Small intestine (tissue), 16 donors: ENCODE measurements at places on chromosomes 16 and 17. TPM values are rescaled to one million over a fixed set of nuclear protein-coding genes. Genes with fewer than 3 reads are reported as not detected.

GRCh38 chr17:41614098-41614497, 1.5 kb upstream of the KRT16 start:
- H3K27me3 ChIP-seq = peaks cover 13% of the 10 kb centered on the region
- DNase-seq = no peak
- no peak overlapping the region for H3K4me3 ChIP-seq
- no peaks in the 10 kb centered on the region for H3K4me1 ChIP-seq
- H3K27ac ChIP-seq = no peak overlapping the region

RAD51D gene
- 5.1 TPM for polyA plus RNA-seq

MMP28 gene
- 18.6 TPM for polyA plus RNA-seq

FN3KRP gene
- 50.0 TPM for polyA plus RNA-seq

OR4D1 gene
- polyA plus RNA-seq = 0.03 TPM

DNA sequence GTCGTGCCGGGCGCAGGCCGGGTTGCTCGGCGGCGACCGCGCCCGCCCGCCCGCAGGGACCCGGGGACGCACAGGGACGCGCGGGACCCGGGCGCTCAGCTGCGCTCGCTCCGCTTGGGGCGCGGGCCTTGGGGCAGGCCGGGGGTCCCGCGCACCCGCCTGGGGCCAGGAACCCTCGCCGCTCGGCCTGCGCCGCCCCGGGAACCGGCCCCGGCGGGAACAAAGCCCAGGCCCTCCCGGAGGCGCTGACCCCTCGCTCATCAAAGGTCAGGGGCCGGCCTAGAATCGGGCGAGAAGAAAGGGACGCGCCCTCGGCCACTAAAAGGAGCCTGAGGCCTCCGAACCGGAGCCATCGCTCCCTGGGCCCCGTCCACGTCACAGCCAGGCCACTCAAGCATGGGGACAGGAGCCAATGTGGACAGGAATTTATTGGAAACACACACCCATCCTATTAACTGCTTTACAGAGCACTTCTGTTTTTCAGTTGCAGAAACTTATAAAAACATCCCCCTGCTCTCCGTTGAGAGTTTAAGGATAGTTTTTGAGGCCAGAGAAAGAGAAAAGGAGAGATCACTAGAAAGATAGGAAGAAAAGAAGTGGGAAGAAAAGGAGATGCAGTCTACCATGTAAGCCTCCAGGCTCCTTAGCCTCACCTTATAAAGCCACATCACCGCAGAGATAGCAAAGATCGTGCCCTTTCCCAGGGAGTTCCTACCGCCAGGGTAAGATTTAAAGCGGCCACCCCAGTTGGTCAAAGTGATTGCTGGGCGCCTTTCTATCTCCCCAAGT, 558 bp upstream of the ZFHX3 start:
- no peaks in the 10 kb centered on the region for H3K27me3 ChIP-seq
- no peaks in the 10 kb centered on the region for H3K36me3 ChIP-seq

- no peaks in the 10 kb centered on the region for H3K4me1 ChIP-seq
- H3K4me3 ChIP-seq = no peak overlapping the region
- H3K36me3 ChIP-seq = peaks cover 2% of the 10 kb centered on the region
- H3K27me3 ChIP-seq = no peaks in the 10 kb centered on the region
- H3K27ac ChIP-seq = no peak overlapping the region
These were observed 165.1 kb downstream of the CHD9 start for GRCh38 chr16:53219795-53220454.

GRCh38 chr17:42598905-42599304, 10.3 kb downstream of the RETREG3 start:
- no peak overlapping the region for H3K4me3 ChIP-seq
- H3K4me1 ChIP-seq = no peaks in the 10 kb centered on the region
- no peak for DNase-seq

SCIMP gene
- polyA plus RNA-seq = 3.8 TPM

GNG13 gene
- polyA plus RNA-seq = 0.73 TPM

DNA sequence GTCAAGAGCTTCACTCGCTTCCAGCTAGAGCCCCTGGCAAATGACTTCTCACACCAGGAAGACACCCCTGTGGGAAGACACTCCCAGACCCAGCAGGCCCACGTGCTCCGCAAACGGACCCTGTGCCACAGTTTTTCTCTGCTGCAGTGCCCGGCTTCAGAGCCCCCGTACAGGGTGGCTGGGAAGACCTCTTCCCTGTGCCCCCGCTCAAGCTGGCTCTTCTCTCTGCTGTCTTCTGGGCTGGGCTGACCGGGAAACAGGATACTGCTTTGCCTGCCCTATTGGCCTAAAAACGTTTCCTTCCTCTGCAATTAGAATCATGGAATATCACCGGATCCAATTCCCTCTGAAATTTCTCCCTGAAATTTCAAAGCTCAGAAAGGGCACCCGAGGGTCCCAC, 63.7 kb upstream of the CRHR1 start:
- H3K27ac ChIP-seq = no peak overlapping the region
- no peaks in the 10 kb centered on the region for H3K4me1 ChIP-seq
- H3K36me3 ChIP-seq = no peaks in the 10 kb centered on the region
- peaks cover 11% of the 10 kb centered on the region for H3K27me3 ChIP-seq

DNA sequence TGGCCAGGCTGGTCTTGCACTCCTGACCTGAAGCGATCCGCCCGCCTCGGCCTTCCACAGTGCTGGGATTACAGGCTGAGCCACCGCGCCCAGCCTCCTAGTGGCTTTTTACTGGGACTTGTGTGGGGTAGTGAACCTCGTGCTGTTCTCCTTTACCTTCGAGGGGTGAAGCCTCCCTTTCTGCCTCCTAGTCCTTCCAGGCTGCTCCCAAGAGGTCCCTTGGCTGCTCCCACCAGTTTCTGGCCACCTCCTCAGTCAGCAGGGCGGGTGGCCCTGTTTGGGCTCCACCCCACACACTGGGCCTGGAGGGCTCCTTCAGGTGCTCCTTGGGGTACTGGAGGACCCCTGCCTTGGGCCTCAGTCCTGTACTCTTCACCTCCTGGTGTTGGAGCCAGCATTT, 70.9 kb upstream of the ZNF750 start:
- H3K27ac ChIP-seq = no peak overlapping the region
- no peak overlapping the region for H3K4me3 ChIP-seq
- H3K27me3 ChIP-seq = no peaks in the 10 kb centered on the region

GRCh38 chr16:57146040-57146647, 39.7 kb downstream of the PSME3IP1 start:
- no peaks in the 10 kb centered on the region for H3K27me3 ChIP-seq
- peaks cover 8% of the 10 kb centered on the region for H3K4me1 ChIP-seq
- H3K27ac ChIP-seq = no peak overlapping the region

CPNE7 gene
- 1.9 TPM for polyA plus RNA-seq

- no peak overlapping the region for H3K4me3 ChIP-seq
- no peak overlapping the region for H3K27ac ChIP-seq
- DNase-seq = no peak
- H3K27me3 ChIP-seq = no peaks in the 10 kb centered on the region
These were observed 23.3 kb downstream of the MEAK7 start for GRCh38 chr16:84481051-84481735.

DNA sequence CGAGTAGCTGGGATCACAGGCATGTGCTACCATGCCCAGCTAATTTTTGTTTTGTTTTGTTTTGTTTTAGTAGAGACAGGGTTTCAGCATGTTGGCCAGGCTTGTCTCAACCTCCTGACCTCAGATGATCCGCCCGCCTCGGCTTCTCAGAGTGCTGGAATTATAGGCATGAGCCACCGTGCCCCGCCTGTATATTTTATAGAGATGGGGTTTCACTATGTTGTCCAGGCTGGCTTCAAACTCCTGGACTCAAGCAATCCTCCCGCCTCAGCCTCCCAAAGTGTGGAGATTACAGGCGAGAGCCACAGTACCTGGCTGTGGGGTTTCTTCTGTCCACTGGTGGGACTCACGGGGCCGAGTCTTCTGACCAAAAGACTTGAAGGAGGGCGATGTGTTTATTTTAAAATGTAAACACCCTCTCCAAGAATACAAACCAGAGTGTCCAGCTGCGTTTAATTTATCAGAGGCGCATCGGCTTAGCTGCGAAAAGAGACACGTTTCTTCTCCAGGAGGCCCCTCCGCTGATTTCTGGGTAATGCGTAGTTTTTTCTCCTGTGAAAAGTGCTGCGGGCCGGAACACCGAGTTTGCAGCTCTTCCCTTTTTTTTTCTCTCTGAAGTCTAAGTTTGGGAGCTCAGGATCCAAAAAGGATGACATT, 86.9 kb upstream of the CIBAR2 start:
- DNase-seq = no peak
- H3K36me3 ChIP-seq = no peaks in the 10 kb centered on the region
- H3K4me3 ChIP-seq = no peak overlapping the region
- no peaks in the 10 kb centered on the region for H3K4me1 ChIP-seq
- H3K27ac ChIP-seq = no peak overlapping the region

GRCh38 chr17:10600571-10600970, 51.1 kb upstream of the MYH2 start:
- no peak overlapping the region for H3K27ac ChIP-seq
- no peak for DNase-seq
- no peaks in the 10 kb centered on the region for H3K36me3 ChIP-seq
- H3K4me3 ChIP-seq = no peak overlapping the region
- H3K4me1 ChIP-seq = no peaks in the 10 kb centered on the region

MTHFSD gene
- polyA plus RNA-seq = 22.2 TPM

- no peak overlapping the region for H3K27ac ChIP-seq
- no peaks in the 10 kb centered on the region for H3K27me3 ChIP-seq
- H3K4me1 ChIP-seq = no peaks in the 10 kb centered on the region
- H3K36me3 ChIP-seq = peaks cover 7% of the 10 kb centered on the region
- H3K4me3 ChIP-seq = no peak overlapping the region
These were observed 62.1 kb downstream of the GAN start for GRCh38 chr16:81376880-81377279.

- no peak for DNase-seq
- no peaks in the 10 kb centered on the region for H3K27me3 ChIP-seq
- H3K4me3 ChIP-seq = no peak overlapping the region
- H3K4me1 ChIP-seq = peaks cover 62% of the 10 kb centered on the region
- no peak overlapping the region for H3K27ac ChIP-seq
These were observed 4.9 kb downstream of the RARA start for GRCh38 chr17:40313668-40314583.

LLGL2 gene
- polyA plus RNA-seq = 151 TPM

GRCh38 chr16:3485821-3486505, 9.3 kb downstream of the C16orf90 start:
- no peaks in the 10 kb centered on the region for H3K4me1 ChIP-seq
- H3K36me3 ChIP-seq = peaks cover 17% of the 10 kb centered on the region
- DNase-seq = no peak
- no peak overlapping the region for H3K27ac ChIP-seq

SHCBP1 gene
- polyA plus RNA-seq = 1.8 TPM

COASY gene
- 72.6 TPM for polyA plus RNA-seq

GRCh38 chr17:258045-258734, 76.7 kb upstream of the DOC2B start:
- DNase-seq = no peak
- no peaks in the 10 kb centered on the region for H3K36me3 ChIP-seq
- no peaks in the 10 kb centered on the region for H3K4me1 ChIP-seq
- H3K27me3 ChIP-seq = no peaks in the 10 kb centered on the region
- no peak overlapping the region for H3K4me3 ChIP-seq

GRCh38 chr17:72417627-72418026, 296.8 kb downstream of the SOX9 start:
- H3K36me3 ChIP-seq = peaks cover 3% of the 10 kb centered on the region
- peaks cover 23% of the 10 kb centered on the region for H3K4me1 ChIP-seq
- no peak overlapping the region for H3K4me3 ChIP-seq
- H3K27ac ChIP-seq = no peak overlapping the region
- DNase-seq = no peak

DNA sequence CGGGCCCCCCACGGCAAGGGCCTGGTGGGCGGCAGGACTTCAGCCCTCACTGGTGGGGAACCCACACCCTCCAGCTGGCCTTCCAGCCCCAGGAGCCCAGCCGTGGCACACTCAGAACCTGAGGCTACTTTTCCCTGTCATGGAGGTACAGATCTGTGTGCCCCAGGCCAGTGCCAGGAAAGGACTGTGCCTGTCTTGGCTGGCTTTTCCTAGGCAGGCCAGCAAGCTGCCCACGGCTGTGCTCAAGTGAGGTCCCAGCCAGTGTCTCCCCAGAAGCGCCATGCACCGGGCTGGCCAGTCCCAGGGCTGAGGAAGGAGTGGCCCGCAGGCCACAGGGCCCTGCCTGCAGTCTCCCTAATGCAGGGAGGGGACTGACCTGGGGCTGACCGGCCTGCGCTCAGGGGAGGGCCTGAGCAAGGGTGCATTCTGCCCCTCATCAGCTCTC, 16.6 kb downstream of the ENGASE start:
- H3K36me3 ChIP-seq = no peaks in the 10 kb centered on the region
- no peak overlapping the region for H3K4me3 ChIP-seq
- H3K4me1 ChIP-seq = no peaks in the 10 kb centered on the region
- H3K27ac ChIP-seq = no peak overlapping the region

DECR2 gene
- 154 TPM for polyA plus RNA-seq

DNA sequence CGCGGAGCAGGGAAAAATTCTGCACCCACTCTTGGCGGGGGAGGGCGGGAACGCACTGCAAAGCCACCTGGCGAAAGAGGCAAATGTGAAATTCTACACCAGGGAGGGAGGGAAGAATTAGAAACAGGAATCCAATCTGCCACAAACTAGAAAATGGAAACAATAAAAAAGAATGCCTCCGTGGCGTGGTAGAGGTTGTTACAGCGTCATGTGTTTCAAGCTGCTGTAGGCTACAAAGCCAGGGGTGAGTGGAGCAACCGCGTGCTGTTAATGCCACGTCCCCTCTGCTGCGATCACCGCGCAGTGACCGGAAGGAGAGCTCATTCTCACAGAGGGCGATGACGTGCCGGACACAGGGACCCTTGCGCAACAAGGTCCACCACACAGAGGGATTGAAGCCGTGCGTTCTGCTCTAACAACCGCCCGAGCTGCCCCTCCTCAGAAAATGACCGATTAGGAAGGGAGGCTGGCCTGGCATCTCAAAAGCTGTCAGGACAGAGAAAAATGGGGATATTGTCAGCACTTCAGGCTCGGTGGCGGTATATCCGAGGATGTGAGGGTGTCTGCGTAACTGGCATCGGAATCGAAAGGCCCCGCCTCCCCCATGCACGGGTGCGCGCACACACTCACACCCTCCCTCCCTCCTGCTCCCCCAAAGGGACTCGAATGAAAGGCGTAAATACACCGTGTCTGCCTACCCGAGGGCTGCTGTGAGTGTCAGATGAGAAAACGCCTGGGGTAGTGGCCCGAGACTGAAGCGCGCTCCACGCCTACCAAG, 70.8 kb upstream of the TNRC6C start:
- peak overlapping the region; percentile 90 for H3K27ac ChIP-seq
- no peaks in the 10 kb centered on the region for H3K27me3 ChIP-seq
- peak overlapping the region; percentile 42 for H3K4me3 ChIP-seq
- DNase-seq = peak; percentile 46
- H3K4me1 ChIP-seq = peaks cover 10% of the 10 kb centered on the region
- H3K36me3 ChIP-seq = no peaks in the 10 kb centered on the region

- H3K4me1 ChIP-seq = no peaks in the 10 kb centered on the region
- H3K27me3 ChIP-seq = no peaks in the 10 kb centered on the region
- no peak overlapping the region for H3K27ac ChIP-seq
- H3K4me3 ChIP-seq = no peak overlapping the region
These were observed 84.6 kb downstream of the GP2 start for GRCh38 chr16:20242568-20243255.

- no peak overlapping the region for H3K27ac ChIP-seq
- no peak overlapping the region for H3K4me3 ChIP-seq
- H3K4me1 ChIP-seq = no peaks in the 10 kb centered on the region
- H3K36me3 ChIP-seq = no peaks in the 10 kb centered on the region
- no peaks in the 10 kb centered on the region for H3K27me3 ChIP-seq
These were observed 320.4 kb downstream of the ZFHX3 start for GRCh38 chr16:72727565-72727964.

- H3K4me1 ChIP-seq = no peaks in the 10 kb centered on the region
- no peak overlapping the region for H3K27ac ChIP-seq
- no peaks in the 10 kb centered on the region for H3K27me3 ChIP-seq
- no peak overlapping the region for H3K4me3 ChIP-seq
- no peaks in the 10 kb centered on the region for H3K36me3 ChIP-seq
These were observed 136.6 kb downstream of the COPRS start for GRCh38 chr17:31722251-31723056.
